Activated naive CD8-positive, alpha-beta T cell treated with anti-CD3 and anti-CD28 coated beads for 36 hours (primary cell): ENCODE measurements at places on chromosomes 5 and 9.

GRCh38 chr5:94577466-94578245 lies 40.7 kb downstream of the KIAA0825 start:
- H3K27ac ChIP-seq: no peak overlapping the region
- DNase-seq: no peak
- no peaks in the 10 kb centered on the region for H3K27me3 ChIP-seq
- peaks cover 20% of the 10 kb centered on the region for H3K4me1 ChIP-seq
- H3K36me3 ChIP-seq: peaks cover 8% of the 10 kb centered on the region

DNA sequence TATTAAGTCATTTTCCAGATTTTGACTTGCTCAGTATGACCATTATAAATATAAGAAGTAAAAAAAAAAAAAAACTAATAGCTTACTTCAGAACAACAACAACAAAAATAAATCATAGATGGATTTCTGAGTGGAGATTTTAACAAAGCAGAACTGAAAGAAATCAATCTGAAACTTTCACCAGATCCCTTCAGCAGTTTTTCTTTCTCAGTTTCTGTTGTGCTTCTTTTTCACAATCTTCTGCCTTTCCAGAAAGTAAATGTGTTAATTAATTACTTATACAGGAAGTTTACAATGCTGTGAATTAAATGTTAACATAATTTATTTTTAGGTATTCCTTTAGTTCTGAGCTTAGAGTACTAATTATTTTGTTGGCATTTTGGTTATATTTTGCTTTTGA lies 73.5 kb downstream of the CHSY3 start:
- H3K27me3 ChIP-seq: no peaks in the 10 kb centered on the region
- H3K4me3 ChIP-seq: no peak overlapping the region
- no peak for DNase-seq
- H3K27ac ChIP-seq: no peak overlapping the region

- peaks cover 39% of the 10 kb centered on the region for H3K36me3 ChIP-seq
- H3K4me3 ChIP-seq: peak overlapping the region; percentile 12
- H3K4me1 ChIP-seq: peaks cover 45% of the 10 kb centered on the region
- peak overlapping the region; percentile 85 for H3K27ac ChIP-seq
These were observed 27.6 kb downstream of the IL7R start for GRCh38 chr5:35884191-35884769.

DNA sequence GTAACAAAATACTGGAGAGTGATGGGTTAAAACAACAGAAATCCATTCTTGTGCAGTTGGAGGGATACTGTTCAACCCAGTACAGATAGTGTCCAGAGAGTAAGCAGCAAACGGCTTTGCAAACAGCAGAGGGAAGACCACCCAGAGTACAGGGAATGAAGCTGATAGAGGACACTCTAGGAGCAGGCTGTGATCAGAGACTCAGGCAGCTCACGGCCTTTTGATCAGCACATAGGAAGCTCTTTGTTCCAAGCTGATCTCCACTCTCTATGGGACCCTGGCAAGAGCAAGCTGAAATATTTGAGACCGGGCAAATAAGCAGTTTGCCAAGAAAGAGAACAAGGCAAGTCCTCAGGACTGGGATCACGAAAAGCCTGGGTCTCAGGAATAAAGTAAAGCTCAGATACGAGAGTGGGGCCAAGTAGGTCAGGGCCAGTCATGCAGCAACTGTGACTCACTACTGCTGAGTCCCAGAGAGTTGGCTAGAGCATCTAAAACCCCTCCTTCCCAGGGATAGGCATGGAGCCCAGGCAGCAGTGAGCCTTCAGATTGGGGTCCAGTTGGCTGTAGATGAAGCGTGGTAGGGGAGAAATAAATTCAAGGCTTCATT lies 52.4 kb downstream of the MELK start:
- peaks cover 17% of the 10 kb centered on the region for H3K36me3 ChIP-seq
- no peaks in the 10 kb centered on the region for H3K4me1 ChIP-seq
- DNase-seq: no peak

DNA sequence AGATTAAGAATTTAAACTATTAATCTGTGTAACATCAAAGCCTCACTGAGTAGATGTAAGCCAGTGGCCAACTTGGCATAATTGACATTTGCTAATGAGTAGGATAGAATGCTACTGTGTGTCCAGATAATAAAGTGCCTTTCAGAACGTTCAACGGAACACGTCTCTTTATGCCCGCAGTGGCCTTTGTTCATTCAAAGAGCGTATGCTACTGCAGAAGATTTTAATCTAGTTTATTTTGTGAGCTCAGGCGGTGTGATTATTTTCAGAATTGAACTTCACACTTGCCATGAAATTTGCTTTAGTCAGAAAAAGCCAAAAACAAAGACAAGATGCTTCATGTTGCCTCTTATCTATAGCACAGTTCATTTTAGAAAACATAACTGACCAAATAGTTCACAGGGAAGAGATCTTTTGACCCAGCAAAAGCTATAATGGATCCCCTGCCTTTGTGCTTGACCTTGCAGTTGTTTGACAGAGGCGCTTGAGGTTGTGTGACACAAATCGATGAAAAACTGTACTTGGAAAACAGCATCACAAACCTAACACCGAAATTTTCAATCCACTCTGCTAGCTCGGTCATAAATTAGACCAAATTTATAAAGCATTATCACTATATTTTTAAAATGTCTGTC lies 530.9 kb upstream of the TYRP1 start:
- H3K27ac ChIP-seq: no peak overlapping the region
- no peaks in the 10 kb centered on the region for H3K4me1 ChIP-seq
- no peaks in the 10 kb centered on the region for H3K36me3 ChIP-seq
- no peak overlapping the region for H3K4me3 ChIP-seq
- no peak for DNase-seq
